ENCODE measurements at places on chromosomes 5 and 9.

GRCh38 chr5:76271836-76272235, 131.2 kb upstream of the IQGAP2 start:
- no peak for DNase-seq

DNA sequence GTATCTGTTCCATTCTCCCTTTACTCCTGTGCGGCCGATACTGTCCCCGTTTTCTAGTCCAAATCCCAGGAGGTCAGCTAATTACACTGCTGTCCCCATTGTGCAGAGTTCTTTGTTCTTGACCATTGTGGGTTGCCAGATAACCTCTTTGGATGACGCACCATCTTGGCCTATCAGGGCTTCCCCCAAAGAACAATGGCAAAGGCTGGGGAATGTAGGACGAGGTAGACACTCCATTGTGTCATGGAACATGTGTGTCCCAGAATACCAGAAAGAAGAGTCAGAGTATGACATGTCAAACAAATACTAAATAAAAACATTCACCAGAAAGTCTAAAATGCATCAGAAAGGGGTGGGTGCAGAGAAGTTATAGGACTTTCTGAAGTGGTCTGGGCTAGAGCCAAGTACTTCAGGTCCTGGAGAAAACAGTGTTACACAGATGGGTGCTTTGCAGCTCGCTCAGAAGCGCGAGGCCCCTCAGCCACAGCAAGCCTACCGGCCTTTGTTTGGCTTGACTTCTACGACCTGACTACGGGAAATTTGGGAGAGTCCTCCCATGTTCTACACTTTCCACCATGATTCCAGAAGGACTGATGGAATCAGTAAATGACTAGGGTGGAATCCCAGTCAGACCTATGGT, 83.2 kb upstream of the SSBP2 start:
- DNase-seq, result no peak

DNA sequence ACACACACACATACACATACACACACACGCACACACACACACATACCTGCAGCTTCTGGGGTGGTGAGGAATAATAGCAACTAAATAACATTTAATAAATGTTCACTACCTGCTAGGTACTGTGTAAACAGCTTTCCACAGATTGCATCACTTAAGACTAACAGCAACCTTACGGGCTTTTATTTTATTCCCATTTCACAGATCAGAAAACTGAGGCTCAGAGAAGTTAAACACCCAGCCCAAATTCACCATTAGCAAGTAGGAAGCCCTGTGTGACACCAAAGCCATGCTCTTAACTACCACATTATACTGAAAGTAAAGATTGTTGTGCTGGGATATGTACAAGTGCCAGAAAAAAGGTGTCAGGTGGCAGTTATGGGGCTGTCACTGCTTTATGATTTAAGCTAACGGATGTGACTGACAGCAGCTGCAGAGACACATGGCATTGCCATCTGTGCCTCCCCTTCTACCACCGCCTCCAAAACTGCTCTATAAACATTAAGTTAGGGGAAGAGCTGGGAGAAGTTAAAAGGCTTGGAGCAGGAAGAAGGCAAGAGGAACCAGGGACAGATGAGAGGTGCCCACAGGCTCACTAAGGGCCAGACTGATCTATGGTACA, 13.6 kb downstream of the MTMR12 start:
- DNase-seq, result no peak

GRCh38 chr5:113281194-113281593, 153.6 kb downstream of the TSSK1B start:
- DNase-seq, result no peak

All from COR-L47 (cell line).